Hematopoietic multipotent progenitor cell (in vitro differentiated cells): ENCODE measurements at places on chromosomes 2 and 18.
A peak's percentile ranks its signal among the peaks of the same experiment; 100 is the strongest.

DNA sequence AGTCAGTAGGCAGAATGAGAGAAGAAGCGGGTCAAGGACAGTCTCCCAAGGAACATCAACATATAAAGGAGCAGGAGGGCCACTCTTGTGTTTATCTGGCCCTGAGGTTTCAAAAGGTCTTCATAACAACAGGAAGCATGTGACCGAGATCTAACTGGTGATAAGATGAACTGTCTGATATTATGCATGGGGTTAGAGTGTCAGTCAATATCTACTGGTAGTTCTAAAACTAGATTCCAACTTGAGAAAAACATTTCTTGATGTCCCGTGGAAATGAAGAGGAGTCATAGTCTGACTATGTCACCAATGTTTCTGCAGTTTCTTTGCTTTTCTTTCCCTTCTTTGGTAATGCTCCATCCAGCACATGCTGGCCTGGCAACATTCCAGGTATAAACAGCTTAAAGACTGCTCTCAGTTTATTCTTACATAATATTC is 77.5 kb upstream of the ITPRID2 start:
- DNase-seq = peak; percentile 36

GRCh38 chr2:205776720-205777119 is 94.4 kb downstream of the NRP2 start:
- DNase-seq = no peak

GRCh38 chr2:43215673-43216255 is 10.6 kb downstream of the ZFP36L2 start:
- DNase-seq = no peak

GRCh38 chr2:160493227-160494028 is at the start of gene RBMS1:
RBMS1 (minus strand) TSS chr2:160493807; CDS start chr2:160493363, 444 bp downstream.
- DNase-seq = peak; percentile 33

DNA sequence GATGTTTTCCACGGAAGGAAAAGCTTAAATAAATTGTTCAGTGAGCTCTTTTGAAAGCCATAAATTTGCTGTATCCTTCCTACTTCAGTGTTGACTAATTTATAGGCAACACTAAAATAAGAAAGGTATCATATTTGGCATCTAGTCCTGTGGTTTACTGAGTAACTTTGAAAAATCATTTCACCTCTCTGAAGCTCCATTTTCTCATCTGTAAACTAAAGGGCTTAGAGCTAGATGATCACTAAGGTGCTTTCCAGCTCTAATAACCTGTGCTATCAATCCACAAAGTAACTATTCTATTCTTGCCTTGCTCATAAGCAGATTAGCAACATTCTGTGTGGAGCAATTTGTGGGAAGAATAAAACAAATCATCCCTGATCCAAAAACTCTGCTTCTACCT is 3.6 kb upstream of the MYOM1 start:
- DNase-seq = no peak

DNA sequence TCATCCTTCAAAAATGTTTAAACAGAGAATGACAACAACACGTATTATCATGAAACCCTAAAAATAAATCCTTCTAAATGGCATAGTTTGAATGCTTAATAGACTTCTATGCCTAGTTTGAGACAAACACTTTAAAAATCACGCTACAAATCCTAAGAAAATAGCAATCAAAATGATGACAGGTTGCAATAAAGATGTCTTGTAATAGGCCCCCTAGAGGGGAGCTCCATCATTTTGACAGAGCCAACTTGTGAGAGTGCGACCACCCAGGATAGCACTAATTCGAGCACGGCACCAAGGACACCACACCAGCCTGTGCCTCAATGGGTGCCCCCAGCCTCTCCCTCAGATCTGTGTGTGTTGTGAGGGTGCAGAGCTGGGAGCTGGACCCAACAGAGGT is 241.3 kb upstream of the PXDN start:
- no peak for DNase-seq

DNA sequence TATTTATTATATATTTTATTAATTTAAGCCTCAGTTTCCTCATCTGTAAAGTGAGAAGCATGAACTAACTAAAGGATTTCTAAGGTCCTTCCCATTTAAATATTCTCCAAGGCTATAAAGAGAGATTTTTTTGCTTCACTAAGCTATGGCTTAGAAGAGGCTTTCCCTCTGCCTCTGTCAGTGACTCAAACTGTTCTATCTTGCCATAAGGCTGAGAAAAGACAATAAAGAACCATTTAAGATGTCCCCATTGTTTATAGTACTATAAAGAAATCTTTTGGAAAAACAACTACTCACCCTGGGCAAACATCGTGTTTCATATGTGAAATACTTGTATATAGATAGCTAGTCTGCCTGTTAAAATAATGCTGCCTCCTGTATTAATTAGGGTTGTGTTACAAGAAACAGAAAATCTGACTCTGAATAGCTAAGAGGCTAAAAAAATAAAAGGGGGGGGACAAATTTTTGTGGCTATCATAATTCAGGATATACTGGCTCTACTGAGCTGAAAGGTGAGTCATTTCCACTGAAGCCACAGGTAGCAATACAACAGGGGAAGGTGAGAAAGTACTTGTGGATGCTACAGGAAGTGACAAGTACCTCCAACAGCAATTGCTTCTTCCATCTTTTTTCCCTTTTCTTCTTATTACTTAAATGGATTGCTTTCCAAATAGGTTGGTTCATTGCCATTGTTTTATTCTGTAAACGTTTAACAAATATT is 25.4 kb downstream of the EPHA4 start:
- DNase-seq = no peak

- no peak for DNase-seq
These were observed 86.7 kb upstream of the NCKAP5 start for GRCh38 chr2:133654949-133655348.

DNA sequence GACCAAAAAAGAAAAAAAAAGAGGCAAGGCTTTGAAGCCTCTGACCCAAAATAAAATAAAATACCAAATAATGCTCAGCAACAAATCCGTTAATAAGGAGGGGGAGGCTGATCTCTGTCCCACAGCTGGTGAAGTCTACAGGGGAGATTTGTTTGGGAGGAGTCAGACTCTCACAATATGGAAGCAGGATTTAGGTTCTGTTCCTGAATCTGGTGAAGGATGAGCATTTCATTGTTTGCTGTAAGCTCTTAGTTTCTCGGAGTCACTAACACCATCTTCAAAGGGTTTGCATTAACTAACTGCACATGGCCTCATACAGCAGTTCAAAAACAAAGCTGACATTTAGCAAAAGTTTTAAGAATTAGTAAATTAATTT is 339.4 kb upstream of the TNP1 start:
- no peak for DNase-seq

DNA sequence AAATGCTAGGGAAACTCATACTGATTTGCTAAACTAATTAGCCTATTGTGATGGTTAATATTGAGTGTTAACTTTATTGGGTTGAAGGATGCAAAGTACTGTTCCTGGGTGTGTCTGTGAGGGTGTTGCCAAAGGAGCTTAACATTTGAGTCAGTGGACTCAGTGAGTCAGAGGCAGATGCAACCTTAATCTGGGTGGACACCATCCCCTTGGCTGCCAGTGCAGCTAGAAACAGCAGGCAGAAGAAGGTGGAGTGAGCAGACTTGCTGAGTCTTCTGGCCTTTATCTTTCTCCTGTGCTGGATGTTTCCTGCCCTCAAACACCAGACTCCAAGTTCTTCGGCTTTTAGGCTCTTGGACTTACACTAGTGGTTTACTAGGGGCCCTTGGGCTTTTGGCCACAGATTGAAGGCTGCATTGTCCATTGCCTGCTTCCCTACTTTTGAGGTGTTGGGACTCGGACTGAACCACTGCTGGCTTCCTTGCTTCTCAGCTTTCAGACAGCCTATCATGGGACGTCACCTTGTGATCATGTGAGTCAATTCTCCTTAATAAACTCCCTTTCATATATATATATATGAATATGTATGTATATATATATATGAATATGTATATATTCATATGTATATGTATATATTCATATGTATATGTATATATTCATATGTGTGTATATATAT is 69.7 kb downstream of the RPRM start:
- DNase-seq = no peak

DNA sequence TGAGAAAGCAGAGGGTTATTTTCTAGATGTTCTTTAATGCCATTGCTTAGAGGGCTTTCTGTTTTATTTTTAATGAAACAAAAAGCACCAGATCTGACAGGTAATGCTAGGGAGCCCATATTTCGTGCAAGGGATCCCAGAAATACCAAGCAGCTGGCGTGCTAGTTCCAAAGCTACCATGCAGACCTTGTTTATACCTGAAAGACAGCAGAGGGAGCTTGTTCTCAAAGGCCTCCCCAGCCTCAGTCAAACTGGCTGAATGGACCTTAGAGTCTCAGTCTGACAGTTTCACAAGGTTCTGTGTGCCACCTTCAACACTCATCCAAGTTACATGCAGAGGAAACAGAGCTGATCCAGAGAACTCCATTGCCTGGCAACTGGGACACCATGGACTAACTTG is 48.6 kb downstream of the GALNT14 start:
- no peak for DNase-seq

GRCh38 chr18:59272891-59273758 is at the start of gene RAX:
RAX (minus strand) TSS chr18:59273454; CDS start chr18:59273206, 248 bp downstream.
- peak; percentile 70 for DNase-seq

DNA sequence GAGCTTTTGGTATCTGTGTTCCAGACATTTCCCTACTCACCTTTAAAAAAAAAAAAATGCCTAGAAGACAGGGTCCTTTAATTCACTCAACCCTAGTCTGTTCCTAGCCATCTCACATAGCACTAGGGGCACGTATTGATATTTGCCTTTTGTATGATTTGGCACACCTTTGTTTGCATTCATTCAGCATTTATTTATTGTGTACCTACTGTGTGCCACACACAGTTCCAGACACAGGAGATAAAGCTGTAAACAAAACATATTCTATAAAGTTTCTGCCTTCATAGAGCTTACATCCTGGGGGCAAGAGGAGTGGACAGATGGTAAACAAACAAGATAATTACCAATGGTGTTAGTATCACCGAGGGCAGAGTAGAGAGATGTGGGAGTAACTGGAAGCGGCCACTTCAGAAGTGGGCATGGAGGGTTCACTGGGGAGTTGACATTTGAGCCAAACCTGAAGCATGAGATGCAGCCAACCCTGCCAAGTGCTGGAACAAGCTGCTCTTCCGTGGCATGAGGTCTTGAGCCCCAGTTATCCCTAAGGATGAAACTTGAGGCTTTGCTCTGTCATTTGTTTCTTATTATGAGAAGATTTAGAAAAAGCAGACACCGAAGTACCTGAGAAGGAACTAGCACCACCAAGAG is 18.2 kb downstream of the MAPRE2 start:
- no peak for DNase-seq

DNA sequence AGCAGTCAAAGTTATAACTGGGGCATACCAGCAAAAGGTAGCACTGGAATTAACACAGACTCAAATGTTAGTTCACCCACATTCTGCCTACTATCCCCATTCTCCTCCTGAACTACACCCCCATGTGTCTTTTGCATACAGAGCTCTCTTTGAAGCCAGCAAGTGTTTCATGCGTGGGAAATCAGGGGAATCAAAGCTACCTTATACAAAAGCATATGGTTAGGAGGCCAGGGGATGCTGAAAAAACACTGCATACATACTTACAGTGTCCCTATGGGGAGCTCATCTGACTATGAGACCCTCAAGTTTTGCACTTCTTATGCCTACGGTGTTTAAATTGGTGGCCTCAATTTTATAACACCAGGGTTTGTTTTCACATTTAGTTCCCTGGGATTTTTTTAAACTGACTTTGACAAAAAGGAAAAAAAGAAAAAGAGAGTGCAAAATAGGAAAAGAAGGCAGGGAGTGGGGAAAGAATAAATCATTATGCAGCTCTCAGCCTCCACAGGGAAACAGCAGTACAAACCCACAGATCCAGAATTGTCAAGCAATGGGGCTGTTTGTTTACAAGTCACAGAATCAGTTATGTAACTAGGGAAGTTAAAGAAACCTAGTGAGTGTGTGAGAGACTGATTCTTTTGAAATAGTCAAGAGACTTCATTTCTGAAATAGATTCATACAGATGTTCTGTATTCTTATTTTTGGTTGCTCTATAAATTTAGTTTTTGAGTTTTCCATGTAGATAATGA is 20.1 kb upstream of the PPP3R1 start:
- DNase-seq = peak; percentile 90
